ENCODE measurements at places on chromosomes 3 and 15. TPM values are rescaled to one million over a fixed set of nuclear protein-coding genes. Genes with fewer than 3 reads are reported as not detected.

Gene LTF
- total RNA-seq, result 0.13 TPM

Gene LRRC2
- under 0.01 TPM for total RNA-seq

Gene LOXL1
- total RNA-seq, result 0.65 TPM

Gene PPP2R3A
- 7.1 TPM for total RNA-seq

Gene MESP1
- 0.31 TPM for total RNA-seq

Gene SPG21
- total RNA-seq, result 60.5 TPM

Gene NRG4
- total RNA-seq, result not detected

Gene TRPM1
- 0.81 TPM for total RNA-seq

Gene GP5
- total RNA-seq, result 0.06 TPM

Gene DLEC1
- under 0.01 TPM for total RNA-seq

Gene IL16
- total RNA-seq, result 4.9 TPM

Gene C3orf52
- 0.32 TPM for total RNA-seq

Gene ZNF80
- total RNA-seq, result not detected

Gene SKOR1
- total RNA-seq, result under 0.01 TPM

Gene ULK4
- 7.3 TPM for total RNA-seq

Gene CKMT1B
- not detected for total RNA-seq

Gene TM4SF18
- total RNA-seq, result 498 TPM

Measured in bladder microvascular endothelial cell (primary cell).